Erythroblast (primary cell): ENCODE measurements at places on chromosomes 4 and X.

DNA sequence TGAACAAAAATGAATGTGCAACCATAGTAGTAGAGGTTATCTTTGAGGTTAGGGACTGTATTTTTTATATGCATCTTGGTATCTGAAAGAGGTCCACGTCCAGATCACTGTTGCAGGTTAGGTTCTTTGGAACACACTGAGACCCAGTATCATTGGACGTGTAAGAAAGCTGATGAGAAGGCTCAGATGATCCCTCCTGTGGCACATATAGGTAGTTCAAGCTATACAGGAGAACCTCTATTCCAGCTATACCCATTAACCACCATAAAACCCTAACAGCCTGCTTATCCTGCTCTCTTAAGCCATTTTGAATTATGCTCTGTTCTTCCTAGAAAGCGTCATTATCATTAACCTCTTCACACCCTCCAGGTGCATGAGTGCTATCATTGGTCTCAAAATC is 930.7 kb upstream of the HS3ST1 start:
- no peak for DNase-seq

- DNase-seq, result no peak
Measured at GRCh38 chr4:181216501-181216900, 1026.7 kb upstream of the TENM3 start.

DNA sequence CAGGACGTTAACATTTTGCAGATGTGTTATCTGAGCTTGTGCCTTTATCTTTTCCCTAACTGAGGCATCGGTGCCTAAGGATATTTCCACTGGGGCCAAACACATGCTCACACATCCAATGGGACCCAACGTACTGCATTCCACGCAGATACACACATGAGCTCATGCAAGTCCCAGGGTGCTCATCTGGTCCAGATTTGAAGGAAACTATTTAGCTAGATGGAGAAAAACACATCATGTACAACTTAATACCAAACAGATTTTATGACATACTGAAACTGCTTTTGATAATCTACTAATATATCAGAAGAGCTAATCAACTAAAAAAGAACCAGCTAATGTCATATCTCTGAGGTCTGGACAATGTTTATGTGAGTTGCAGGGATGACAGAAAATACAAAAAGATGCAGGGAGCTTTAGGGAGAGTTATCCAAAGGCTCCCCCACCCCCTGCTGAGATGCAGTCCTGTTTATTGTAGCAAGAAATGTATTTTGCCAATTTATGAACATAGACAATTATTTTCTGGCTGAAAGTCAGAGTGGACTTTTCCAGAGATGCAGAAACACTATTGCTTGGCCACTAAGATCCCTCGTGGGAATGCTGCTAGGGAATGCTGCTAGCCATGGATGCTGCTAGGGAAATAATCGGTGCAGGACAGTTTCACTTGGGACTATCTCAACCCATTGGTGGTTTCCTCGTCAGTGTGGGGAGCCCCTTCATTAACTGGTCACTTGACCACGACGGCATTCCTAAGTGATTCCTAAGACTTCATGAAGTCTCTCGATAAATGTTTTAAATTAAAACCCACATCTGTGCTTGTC is 172.8 kb downstream of the SMIM20 start:
- DNase-seq, result no peak

DNA sequence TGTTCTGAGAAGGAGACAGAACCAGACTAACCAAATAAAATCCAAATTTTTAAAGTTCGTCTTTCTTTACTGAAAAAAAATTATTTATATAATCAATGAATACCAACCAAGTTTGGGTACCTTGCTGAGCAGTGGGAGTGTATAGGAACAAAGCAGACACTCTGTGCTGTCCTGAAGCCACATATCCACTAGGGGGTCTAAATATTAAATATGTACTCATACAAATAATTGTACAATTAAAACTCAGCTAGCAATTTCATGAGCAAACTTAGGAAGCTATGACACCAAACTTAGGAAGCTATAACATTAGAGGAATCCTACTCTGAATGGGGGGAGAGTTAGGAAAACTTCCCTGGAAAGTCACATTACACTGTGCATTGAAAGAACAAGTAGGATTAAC is 582.0 kb upstream of the EPHA5 start:
- DNase-seq, result no peak

DNA sequence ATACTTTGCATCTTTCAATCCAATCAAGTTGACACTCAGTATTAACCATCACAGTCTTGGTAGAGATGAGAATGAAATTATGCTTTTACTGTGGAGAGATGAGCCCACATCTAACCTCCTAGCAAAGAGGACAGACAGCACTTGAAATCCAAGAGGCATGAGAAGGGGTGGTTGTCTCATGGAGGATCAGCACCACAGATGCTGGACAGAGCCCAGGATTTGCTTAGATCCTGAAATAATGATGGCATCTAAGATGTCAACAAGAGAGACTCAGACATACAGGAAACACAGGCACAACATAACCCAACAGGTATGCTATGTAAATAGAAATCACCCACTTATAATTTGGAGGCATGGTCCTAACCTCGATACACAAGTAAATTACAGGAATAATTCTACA is 74.3 kb upstream of the VCX2 start:
- DNase-seq, result no peak

GRCh38 chr4:104571341-104571740 is 76.6 kb upstream of the CXXC4 start:
- DNase-seq, result no peak

GRCh38 chrX:37651921-37652452 is 33.6 kb upstream of the XK start:
- peak; percentile 54 for DNase-seq

DNA sequence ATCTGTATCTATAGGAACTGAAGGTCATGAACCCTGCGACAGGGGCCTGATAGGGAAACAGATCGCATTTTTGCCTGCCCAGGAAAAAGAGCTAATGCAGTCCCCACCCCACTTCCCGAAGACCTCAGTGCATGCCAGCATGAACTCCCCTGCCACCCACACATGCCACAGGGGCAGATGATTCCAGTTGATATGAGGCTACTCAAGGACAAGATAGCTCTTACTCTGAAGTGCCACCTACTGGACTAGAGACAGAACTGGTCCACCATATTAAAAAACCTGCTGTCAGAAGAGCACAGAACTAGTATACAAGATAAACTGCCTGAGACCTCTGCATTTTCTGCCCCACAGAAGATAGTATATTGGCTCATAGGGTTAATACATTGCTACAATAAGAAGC is 68.0 kb downstream of the YIPF7 start:
- peak; percentile 3 for DNase-seq

- no peak for DNase-seq
Measured at GRCh38 chr4:75924309-75924827, 16.4 kb downstream of the NAAA start.

GRCh38 chrX:9525511-9526248 is 60.8 kb downstream of the TBL1X start:
- DNase-seq, result no peak

DNA sequence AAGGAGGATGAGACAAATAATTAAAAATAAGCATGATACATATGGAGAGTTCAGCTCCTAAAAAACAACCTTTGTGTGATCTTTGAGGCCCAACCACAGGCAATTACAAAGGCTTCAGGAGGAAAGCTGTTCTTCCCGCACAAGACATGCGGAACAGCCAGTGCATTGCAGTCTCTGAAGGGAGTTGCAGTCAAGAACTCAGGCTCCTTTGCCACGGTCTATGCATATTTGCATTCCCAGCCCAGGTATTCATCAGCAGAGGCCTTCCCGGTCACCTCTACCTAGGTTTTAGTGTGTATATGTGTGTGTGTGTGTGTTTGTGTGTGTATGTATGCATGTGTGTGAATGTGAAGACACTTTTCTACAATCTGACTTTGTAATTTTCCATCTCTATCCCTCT is 600.6 kb upstream of the PCDH10 start:
- DNase-seq, result no peak
